ENCODE measurements at places on chromosomes 11 and 22.

DNA sequence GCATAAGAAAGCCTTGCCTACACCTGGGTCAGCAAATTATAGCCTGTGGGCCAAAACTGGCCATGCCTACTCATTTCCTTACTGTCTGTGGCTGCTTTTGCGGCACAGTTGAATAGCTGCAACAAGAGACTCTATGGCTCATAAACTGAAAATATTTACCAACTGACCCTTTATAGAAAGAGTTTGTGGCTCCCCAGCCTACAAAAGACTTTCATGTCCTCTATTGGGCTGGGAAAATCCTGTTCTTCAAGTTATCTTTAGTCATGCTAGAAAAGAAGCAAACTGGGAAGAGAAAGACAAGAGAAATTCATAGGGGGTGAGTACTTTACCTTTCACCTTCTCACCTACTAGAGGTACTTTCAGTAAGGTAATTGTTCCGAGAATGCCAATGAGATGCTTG, 175.1 kb downstream of the SWAP70 start:
- no peak for DNase-seq

- DNase-seq, result no peak
These were observed 44.7 kb downstream of the TMEM123 start for GRCh38 chr11:102407901-102408300.

GRCh38 chr11:128437136-128437535, 150.2 kb downstream of the ETS1 start:
- no peak for DNase-seq

DNA sequence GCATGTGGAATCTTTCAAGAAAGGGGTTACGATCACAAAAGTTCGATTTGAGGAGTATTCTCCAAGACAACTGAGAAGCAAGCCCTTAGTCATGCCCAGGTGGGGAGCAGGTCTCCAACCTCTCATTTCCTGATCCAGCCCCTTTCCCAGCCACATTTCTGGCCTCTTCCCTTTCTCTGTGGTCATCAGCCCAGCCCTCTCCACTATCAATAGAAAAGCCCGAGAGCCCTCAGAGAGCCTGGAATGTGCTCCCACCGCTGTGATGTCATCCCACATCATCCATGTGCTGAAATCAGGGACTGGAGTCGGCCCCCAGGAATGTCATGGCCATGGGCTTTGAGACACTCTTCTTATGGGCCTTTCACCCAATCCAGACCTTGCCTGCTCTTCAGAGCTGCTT, 62.6 kb downstream of the KCNJ1 start:
- no peak for DNase-seq

GRCh38 chr11:17350455-17351171, 987 bp upstream of the NCR3LG1 start:
- no peak for DNase-seq

GRCh38 chr11:124823512-124824376, 23.5 kb upstream of the MSANTD2 start:
- no peak for DNase-seq

DNA sequence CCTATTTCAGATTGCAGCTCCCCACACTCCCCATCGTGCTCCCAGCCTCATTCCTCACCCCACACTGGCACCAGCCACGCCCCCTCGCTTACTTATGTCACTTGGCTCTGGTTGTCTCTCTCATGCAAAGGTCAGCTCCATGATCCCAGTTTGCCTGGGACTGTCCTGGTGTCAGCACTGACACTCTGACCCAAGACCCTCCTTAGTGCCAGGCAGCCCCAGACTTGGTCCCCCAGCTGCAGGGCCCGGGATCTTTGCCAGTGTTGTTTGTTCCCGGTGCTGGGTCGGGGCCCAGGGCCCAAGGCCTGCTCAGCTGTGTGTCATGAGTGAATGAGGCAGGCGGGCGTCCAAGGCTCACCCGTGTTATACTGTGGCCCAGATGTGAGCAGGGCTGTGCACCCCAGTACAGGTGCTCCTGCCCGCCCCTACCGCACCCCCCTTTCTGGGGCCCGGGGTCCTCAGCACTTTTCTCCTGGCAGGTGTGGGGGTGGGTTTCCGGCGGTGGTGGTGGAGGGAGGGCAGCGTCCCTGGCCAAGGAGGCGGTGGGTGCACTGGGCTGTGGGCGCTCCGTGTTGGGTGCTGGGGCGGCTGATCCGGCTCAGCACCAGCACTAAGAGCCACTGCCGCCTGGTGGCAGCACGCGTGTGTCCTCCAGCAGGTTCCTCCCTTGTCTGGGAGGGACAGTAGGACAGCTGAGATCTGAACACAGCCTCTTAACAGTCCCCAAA, 19.5 kb downstream of the IL17REL start:
- DNase-seq, result peak; percentile 90

Data from substantia nigra (tissue), 51 donors.